A549 treated with Mapracorat at 1 μM for 4 hours (cell line): ENCODE measurements at places on chromosomes 12 and 14. TPM values are rescaled to one million over a fixed set of nuclear protein-coding genes. Genes with fewer than 3 reads are reported as not detected.

Gene BDKRB2
- total RNA-seq: 1.00 to 1.3 TPM (median 1.2 TPM) in 5 replicates

Gene ALX1
- 4.1 to 5.1 TPM (median 4.8 TPM) in 5 replicates for total RNA-seq

Gene KLRK1
- total RNA-seq: 0.07 TPM in 1 of 5 replicates, not detected in the others

Gene TAS2R42
- not detected in 5 replicates for total RNA-seq

Gene CCDC38
- 0.07 to 0.11 TPM (median 0.09 TPM) in 5 replicates for total RNA-seq

Gene KRT2
- not detected in 5 replicates for total RNA-seq

Gene PIK3C2G
- total RNA-seq: not detected in 5 replicates

Gene IL23A
- total RNA-seq: 0.22 to 0.64 TPM (median 0.33 TPM) in 5 replicates

Gene KRT85
- total RNA-seq: 0.06 to 0.08 TPM (median 0.07 TPM) in 4 of 5 replicates, not detected in the other

Gene IL26
- not detected in 5 replicates for total RNA-seq

Gene TMEM132C
- total RNA-seq: not detected in 5 replicates

Gene KRT71
- not detected in 5 replicates for total RNA-seq

Gene ABCC9
- 0.01 to 0.08 TPM in 2 of 5 replicates, not detected in the others for total RNA-seq

Gene TUNAR
- total RNA-seq: not detected in 5 replicates

Gene DNAI7
- total RNA-seq: 0.07 to 0.52 TPM (median 0.08 TPM) in 5 replicates
